ENCODE measurements at places on chromosomes 12 and 14.

GRCh38 chr14:90136904-90137303 lies 75.1 kb downstream of the KCNK13 start:
- no peak for DNase-seq

GRCh38 chr14:102696856-102697495 lies 80.3 kb upstream of the TRAF3 start:
- no peak for DNase-seq

DNA sequence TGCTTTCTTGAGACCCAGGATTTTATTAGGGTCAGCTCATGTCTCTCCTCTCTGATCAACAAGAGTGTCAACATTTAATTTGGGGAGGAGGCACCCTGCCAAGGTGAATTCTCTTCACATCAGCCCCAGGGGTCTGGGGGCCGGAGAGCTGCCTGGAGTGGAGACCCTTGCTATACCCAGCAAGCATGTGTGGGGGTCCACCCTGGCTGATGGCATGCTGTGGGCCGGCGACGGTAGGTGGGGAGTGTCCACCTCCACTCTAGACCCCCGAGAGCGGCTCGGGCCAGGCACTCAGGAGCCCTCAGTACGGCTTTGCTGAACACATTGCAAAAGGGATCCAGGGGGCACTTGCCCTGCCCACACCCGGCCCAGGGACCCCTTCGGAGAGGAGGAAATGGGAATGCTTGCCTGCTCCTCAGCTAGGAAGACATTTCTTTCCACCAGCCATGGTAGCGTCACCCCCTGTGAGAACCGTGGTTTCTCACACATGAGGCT lies 10.4 kb downstream of the MEG3 start:
- DNase-seq = no peak

DNA sequence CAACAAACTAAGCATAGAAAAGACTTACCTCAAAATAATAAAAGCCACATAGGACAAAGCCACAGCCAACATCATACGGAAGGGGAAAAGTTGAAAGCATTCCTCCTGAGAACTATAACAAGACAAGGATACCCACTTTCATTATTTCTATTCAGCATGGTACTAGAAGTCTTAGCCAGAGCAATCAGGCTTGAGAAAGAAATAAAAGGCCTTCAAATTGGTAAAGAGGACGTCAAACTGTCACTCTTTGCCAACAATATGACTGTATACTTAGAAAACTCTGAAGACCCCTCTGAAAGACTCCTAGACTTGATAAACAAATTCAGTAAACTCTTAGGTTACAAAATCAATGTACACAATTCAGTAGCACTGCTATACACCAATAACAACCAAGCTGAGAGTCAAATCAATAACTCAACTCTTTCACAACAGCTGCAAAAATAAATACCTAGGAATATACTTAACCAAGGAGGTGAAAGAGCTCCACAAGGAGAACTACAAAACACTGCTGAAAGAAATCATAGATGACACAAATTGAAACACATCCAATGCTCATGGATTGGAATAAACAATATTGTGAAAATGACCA lies 11.6 kb upstream of the CLEC1A start:
- DNase-seq = no peak

- DNase-seq = no peak
These were observed 360.9 kb downstream of the RPL10L start for GRCh38 chr14:46290706-46291105.

DNA sequence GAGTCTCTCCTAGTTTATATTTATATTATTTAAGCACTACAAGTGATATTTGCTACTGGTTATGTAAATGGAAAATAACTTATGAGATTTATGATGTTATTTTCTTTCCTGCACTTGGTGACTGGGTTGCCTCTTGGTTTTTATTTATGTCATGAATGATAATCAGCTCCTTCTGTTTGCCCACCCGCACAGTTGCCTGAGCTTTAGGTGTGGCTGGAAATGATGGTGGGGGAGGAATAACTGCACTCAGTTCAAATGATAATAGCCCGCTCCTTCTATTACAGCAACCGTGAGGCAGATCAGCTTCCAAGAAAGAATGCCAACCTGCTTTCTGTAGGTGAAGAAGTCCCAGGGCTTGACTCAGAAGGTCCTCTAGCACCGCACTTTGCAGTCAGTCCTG lies 190.2 kb upstream of the CAND1 start:
- DNase-seq = no peak

DNA sequence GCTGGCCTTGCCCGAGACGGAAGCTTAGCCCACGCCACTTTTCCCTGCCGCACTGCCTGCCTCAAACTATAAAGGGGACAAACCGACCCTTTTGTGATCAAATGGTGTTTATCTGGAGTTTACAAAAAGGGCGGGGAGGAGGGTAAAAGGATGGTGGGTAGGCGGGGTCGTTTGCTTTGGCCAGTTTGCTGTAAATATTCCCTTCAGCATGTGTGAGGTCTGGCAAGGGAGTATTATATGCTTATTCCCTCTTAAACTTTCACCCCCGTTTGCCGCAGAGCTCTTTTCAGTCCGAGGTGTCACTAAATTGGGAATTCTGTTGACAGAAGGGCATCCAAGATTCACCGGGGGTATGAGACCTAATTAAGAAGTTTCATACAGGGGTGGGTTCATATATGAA lies 3.8 kb upstream of the TBX3 start:
- DNase-seq = no peak

DNA sequence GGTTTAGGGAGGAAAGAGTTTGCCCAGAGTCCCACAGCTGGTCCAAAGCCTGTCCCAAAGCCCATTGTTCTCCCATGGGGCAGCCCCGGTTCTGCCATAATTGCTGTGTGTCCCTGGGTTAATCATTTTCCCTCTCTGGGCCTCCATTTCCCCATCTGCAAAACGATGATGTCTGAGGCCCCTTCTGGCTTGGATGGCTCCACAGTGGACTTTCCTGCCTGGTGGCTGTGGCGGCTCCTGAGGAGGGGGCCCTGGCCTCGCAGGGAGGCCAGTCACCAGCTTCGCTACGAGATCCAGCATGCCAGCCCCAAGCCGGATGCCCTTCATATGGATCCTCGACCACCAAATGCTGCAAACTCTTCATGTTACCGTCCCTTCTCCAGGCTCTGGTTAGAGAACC lies 37.5 kb upstream of the PPP1R13B start:
- DNase-seq = no peak

DNA sequence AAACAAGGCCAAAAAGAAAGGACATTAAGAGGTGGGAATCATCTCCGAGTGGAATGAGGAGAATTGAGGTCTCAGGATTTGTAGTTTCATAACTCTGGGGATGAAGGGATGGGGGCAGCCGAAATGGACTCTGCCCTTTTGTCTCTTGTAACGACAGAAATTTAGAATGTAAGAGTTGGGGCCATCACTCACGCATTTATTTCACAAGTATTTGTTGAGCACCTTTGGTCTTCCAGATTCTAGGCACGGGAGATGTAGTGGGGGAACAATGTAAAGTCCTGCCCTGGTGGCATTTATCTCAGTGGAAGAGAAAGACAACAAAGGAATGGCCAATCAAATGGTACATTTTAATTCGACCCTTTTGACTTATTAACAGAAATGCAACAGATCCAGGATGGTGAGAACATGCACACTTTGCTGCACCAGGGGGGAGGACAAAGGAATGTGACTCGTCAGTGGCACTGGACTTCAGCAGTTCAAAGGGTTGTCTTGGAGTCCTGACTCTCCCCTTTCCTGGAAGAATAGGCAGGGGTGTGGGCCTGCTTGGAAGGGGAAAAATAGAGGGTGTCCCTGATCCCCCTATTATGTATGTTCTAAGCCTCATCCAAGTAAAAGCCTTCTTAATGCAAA lies 102.0 kb downstream of the TMEM30B start:
- DNase-seq = no peak

All from activated T-helper 1 cell treated with anti-CD3 and anti-CD28 coated beads, Interleukin-2, amount 50 U/mL, for 16 hours (primary cell).